ENCODE measurements at places on chromosomes 4 and X.

DNA sequence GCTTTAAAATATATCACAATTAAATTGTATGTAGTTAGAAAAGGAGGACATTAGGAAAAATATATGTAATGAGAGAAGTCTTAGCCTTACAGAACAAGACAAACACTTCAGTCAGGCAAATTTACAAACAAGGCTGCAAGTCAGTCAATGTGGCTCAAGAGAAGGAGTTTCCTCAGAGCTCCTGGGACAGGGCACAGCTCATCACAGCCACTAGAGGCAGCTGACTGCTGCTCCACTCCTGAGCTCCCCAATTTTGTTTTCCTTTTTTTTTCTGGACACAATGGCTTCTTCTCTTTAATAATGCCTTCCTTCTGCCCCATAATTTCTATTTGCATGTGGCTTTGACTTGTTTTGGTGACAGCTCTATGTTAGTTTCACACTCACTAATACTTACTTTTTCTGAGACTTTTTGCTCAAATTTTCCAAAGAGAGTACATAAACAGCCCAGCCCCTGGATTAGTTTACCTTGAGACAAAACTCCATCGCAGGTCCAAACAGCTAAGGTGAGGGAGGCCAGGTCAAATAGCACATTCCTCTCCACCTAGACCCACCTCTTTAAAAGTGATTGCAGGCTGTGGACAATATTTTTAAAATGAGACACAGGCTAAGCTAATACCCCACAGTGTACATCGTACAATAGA is 850.4 kb upstream of the FRG1 start:
- peak; percentile 36 for DNase-seq

- peak; percentile 22 for DNase-seq
These were observed 472.0 kb downstream of the ARAP2 start for GRCh38 chr4:35772291-35772690.

DNA sequence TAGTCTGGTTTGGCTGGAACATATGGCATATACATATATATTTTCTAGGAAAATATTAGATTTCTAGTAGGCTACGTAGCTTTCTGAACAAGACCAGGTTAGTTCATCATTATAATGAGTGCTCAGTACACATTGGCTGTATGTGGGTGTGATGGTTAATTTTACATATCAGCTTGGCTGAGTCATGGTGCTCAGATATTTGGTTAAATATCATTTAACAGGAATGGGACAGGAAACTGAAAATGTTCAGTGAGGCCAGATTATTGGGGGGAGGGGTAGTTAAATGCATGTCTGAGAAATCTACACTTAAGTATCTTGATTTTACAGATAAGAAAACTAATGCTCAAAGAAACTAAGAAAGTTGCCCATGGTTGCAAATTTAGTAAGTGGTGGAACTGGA is 160.1 kb downstream of the RBMX2 start:
- no peak for DNase-seq

GRCh38 chr4:147284256-147284835 is 196.6 kb upstream of the EDNRA start:
- peak; percentile 29 for DNase-seq

- DNase-seq: peak; percentile 75
These were observed 64.1 kb upstream of the SCOC start for GRCh38 chr4:140309124-140309870.
